ENCODE measurements at places on chromosomes 16 and 17.
A peak's percentile ranks its signal among the peaks of the same experiment; 100 is the strongest.

DNA sequence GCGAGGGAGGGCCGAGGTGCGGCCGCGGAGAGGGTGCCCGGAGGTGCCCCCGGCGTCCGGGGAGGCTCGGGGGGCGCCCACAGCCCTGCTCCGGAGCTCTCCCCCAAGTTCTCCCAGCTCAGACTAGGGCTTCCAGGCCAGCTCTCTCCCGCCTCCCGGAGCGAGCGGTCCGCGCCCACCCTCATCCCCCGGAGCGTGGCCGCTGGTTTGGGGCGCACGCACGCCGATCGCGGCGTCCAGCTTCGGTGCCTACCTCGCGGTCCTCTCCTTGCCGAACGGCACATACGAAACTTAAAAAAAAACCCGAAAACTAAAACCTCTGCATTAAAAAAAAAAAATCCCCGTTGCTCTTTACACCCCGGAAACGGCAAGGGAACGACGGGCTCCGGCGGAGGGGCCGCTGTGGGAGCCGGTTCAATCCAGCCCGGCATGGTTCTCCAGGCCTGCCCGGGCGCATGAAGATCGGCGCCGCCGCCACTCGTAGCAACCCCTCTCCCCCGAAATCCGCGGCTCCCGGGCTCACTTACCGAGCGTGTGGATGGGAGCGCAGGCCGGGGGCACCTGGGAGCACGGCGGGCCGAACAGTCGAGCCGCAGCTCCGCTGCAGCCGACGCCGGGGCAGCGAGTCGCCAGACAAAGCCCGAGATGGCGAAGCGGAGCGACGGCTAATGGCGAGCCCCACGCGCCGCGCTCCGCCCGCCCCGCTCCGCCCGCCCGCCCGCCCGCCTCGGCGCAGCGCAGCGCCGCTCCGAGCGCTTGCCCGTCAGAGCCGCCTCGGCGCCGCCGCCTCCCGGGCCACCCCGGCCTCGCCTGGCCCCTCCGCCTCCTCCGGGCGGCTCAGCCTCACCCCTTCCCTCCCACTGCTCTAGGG, 973 bp upstream of the UBTF start:
- DNase-seq = peak; percentile 77

GRCh38 chr16:81541314-81541713, 96.7 kb downstream of the CMIP start:
- DNase-seq = no peak

DNA sequence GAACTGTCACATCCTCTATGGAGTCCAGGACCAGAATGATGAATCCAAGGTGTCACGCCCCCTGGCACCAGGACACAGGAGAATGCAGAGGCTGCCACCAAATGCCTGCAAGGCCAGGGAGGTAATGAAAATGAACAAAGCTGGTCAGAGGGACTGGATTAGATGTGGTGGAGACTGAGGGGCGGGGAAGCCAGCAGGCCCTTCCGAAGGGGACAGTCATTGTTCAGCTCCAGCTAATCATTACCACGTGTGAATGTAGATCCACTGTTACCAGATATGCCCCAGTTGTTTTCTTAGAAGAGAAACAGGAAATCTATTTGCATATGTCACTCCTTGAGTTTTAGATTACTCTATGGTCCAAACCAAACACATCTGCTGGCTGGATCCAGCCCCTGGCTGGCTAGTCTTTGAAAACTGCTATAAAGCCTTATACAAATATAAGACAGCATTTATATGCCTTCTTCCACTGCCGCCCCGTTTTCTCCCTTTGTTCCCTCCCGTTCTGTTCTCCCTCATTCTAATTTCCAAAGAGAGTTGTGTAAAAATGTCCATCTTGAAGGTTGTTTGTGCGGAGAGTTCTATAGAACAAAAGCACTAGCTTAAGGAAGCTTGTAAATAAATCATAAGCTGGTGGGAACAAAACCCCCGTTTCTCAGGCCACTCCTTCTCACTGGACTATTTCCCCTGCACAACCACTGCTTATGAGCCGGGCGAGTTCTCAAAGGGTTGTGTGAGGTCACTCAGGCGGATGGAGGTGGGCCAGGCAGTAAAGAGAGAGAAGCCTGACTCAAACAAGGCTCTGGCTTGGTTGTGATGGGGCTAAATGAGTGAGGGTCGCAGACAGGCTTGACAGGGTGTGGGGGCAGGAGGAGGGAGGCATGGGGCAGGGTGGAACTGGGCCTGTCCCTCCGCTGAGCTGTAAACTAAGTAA, 14.2 kb downstream of the CRYM start:
- DNase-seq = no peak

DNA sequence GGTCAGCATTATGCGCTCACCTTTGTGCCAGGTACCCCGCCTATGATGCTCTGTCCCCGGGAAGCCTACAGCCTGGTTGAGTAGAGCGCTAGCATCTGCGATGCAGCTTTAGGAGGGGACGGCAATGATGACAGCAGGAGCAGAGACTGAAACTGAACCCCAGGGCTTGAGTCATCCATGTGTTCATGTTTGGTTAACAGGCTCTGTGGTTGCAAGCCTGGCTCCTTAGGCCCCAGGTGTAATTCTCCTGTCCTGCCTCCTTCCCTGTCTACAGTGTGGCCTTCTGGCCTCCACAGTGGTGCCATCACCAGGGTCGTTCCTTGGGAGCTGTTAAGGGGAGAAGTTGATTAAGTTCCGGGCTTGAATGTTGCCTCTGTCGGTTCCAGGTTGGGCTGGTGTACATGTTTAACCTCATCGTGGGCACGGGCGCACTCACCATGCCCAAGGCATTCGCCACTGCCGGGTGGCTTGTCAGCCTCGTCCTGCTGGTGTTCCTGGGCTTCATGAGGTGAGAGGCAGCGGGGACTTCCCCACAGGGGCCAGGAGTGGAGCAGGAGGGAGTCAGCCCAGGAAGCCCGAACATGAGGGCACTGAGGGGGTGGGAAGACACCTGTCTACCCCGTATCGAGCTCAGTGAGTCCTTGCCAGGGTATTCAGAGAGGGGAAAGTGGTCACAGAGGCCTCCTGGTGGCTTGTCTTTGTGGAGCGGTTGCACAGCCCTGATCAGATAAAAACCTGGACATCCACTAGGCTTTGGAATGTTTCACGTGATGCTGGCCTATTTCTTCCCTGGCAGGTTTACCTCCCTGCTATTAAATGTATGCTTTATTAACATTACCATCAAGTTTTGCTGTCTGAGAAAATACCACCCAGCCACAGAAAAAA, 9.2 kb upstream of the NAT9 start:
- DNase-seq = no peak

- DNase-seq = peak; percentile 35
These were observed 5.1 kb downstream of the CYB5D1 start for GRCh38 chr17:7862692-7863437.

GRCh38 chr16:4376126-4376892, 4.7 kb downstream of the VASN start:
- DNase-seq = no peak

DNA sequence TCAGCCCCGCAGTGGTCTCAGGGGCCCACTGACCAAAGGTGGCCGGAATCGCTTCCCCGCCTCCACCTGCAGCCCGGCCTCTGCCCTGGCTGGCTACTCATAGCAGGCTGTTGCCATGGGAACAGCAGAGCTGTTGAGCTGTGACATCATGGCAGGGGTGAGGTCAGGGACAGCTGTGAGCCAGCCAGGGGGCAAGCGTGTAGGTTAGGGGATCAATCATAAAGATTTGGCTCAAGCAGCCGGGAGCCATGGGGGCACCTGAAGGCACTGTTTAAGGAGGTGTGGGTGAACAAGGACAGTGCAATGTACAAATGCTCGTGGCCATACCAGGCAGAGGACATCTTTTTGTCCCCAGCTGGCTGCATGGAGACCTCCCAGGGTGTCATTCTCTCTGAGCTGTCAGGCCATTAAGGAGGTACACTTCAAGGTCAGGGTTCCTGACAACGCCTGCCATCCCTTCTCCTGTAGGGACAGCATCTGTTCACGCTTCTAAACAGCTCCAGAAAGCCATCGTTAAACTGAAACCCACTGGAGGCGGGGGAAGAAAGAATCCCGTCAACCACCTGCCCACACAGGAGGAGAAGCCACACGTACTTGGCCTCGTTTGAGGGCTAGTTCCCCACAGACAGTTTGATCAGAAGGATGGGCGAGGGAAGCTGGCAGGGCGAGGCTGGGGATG, at the start of gene CEP295NL:
CEP295NL (minus strand) TSS at position 101 of the 679 bp plus-strand sequence. CDS start 1,373 bp downstream, outside the sequence.
- peak; percentile 43 for DNase-seq

- no peak for DNase-seq
These were observed 47.6 kb downstream of the IL21R start for GRCh38 chr16:27449434-27450195.

- no peak for DNase-seq
These were observed 7.6 kb upstream of the SLC47A2 start for GRCh38 chr17:19723964-19724363.

DNA sequence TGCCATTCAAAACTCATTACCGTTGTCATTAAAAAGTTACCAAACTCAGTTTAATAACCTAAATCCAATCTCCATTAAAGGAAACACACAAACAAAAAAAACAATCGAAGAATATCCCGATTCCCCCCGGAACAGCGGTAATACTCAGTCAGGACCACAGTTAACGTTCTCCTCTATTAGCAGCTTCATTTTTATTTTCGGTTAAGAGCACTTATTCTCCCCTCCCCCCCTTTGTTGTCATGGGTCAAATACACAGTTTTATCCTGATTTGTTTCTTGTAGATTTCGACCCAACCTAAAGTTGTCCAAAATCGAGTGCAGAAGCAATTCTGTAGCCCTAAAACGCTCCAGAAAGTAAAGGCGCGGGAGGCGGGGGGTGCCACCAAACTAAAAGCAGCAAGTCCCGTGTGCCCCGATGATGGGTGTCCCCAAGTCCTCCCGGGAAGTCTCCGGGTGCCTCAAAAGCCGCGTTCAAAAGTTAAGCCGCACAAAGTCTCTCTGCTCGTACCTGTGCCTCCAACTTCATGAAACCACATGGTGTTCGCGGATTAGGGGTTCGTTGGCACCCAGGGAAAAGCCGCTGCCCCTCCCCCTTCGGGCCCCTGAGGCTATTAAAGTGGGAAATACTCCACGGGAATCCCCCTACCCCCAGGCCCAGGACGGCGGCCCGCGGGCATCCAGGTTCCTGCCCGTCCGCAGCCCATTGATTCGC, 996 bp downstream of the SUMO2 start:
- peak; percentile 16 for DNase-seq

- DNase-seq = no peak
These were observed 131.8 kb upstream of the CACNG3 start for GRCh38 chr16:24124291-24124690.
